ENCODE measurements at places on chromosomes 7 and 10.

GRCh38 chr10:117860823-117861222 lies 185.9 kb downstream of the RAB11FIP2 start:
- DNase-seq = no peak

DNA sequence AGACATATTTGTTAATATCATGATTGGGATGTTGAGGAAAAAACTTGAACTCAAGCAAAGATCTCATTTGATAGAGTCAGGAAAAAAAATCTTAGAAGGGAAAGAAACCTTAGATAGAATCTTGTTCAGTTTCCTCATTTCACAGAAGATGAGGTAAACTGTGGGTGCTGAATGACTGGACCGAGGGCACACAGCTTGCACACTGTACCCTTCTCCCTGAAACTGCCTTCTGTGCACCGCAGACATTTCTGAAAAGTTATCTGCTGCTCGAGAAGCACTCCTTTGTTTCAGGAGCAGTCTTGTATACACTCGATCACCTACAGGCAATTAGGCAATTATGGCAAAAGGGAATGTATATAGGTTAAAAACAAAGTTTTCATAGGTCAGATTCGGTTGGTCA lies 167.4 kb downstream of the SKAP2 start:
- no peak for DNase-seq

- DNase-seq = no peak
These were observed 42.7 kb downstream of the LAMB1 start for GRCh38 chr7:107960272-107960671.

GRCh38 chr10:96645191-96645721 lies 58.4 kb upstream of the TM9SF3 start:
- DNase-seq = no peak

- DNase-seq = no peak
These were observed 161.6 kb upstream of the PRSS1 start for GRCh38 chr7:142587578-142588191.

DNA sequence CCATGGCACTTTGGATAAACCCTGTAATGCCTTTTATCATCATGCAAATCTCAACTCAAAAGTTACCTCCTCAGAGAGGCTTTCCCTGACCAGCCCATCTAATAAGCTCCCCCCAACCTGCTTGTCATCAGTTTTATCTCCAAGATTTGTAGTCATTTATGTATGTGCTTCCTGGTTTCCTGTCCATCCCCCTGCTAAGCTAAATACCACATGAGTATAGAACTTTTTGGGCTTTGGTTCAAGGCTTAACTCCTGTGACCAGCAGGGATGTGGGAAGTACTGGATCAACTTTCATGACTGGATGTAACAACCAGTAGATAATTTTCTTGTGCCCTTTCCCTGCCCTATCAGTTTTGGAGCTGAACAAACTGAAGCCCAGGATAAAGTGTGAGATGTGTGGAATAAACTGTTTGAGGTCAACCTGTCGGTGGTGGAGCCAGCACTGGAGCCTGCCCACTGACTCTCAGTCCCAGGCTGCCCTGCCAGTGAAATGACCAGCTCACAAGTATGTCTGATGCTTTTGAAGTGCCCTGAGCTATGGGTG lies 148.6 kb downstream of the CYP26A1 start:
- no peak for DNase-seq

DNA sequence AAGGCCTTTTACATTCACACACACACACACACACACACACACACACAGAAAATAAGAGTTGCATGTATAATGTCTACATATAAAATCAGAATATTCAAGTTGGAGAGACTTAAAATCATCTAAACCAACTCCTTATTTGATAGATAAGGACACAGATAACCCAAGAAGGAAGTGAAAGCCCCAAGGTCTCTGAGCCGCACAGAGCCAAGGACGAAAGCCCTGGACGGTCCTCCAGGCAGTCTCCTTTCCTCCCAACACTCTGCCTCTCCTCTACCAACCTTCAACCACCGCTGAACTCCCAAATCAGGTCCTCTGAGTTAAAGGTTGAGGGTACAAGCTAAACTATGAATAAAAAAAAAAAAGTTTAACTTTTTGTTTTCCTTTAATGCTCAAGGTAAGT lies 28.2 kb downstream of the UBE2H start:
- DNase-seq = no peak

DNA sequence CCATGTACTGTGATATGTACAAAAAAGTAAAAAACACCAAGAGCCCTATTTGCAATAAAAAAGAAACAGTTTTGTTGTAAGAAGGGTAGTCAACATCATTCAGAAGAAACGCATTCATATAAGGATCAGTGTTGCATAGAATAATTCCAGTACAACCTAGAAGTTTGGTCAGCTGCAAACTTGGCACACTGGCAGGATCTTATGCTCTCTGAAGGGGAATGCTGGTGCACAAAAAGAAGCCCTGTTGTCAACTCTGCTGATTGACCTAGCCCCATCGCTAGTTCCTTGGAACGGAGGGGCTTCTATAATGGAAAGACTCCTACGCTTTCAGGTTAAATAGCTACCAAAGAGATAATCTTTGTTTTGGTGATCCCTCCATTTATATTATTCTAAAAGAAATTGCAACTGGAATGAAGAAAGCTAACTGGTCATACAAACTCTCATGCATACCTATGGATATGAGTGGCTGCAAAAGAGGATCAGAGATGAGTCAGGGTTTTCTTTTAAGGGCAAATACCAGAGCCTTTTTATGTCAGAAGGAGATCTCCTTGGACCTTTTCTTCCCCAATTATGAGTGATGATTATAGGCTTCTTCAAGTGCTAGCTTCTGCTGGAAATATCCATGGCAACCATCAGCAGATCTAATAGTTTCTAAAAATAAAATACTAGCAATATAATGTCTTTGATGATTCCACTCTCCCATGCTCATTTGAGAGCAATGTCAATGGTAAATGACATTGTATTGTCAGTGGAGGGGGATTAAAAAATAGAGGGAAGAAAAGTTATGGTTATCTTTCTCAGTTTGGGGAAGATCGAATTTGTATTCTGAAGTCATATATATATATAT lies 312.4 kb upstream of the CACNA2D1 start:
- DNase-seq = no peak

DNA sequence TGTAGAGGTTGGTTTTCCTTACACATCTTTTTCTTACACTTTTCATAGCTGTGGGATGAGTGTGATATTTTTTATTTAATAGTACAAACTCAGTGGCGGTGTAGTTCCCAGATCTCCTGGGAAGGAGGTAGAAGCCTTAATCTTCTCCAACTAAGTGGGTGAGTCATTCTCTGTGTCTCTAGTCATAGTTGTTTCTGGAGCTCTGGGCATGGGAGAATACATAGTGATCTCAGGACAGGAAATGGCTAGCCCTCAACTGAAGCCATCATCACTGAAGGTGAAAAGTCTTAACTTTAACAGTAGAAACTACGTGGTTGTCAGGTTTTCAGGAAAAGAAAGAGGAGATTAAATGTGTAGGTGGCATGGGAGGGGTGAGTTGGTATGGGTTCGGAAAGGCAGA lies 319.4 kb upstream of the FZD8 start:
- no peak for DNase-seq

DNA sequence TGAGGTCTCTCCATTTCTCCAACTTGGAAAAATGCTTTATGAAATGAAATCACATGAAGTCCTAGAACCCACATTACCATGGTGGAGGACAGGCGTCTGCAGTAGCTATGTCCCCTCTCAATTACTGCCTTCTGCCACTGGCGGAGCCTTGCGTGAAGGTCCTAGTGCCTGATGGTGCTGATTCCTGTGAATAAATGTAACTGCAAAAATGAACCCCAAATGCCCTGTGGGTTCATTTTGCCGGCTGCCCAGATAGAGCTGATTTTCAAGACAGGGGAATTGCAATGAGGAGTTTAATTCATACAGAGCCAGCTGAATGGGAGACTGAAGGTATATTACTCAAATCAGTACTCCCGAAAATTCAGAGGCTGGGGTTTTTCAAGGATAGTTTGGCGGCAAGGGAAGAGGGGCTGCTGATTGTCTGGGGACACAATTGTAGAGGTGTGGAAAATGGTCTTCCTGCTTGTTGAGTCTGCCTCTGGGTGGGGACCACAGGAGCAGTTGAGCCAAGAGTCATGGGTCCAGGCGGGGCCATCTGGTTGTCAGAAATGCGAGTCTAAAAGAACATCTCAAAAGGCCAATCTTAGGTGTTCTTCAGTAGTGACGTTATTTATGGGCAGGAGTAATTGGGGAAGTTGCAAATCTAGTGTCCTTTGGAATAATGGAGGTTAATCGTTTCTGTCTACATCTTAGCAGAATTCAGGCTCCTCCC lies 13.5 kb downstream of the PRF1 start:
- no peak for DNase-seq

DNA sequence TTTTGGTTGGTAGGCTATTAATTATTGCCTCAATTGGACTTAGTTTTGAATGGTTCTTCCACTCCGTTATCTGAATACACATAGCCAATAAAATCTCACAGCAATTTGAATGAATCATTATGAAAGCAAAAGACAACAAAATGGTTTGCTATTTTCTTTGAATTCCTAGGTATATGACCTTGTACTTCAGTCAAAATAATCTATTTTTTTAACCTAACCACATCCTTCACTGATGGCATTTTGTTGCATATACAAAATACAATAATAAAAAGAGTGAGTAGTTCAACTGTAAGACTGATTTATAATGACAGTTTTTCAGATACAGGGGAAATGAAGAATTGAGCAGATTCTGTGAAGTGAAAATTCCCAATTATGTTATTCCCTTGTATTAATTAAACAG lies 433.1 kb downstream of the HTR7 start:
- DNase-seq = no peak

DNA sequence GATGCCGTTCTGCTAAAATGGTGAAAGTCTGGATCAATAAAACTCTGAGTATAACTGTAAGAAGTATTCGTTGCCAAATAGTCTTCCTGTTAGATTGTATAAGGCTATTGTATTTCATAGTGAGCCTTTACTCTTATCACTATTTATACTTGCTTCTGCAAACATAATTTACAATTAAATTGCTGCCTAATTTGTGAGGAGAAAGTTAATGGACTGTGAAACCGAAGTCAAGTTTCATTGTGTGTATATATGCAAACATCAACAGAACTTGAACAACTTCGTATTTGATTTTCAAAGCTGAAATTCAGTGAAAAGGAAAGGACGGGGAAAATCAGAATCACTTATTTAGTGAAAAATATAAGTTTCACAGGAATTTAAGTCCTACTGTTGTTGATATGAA lies 135.9 kb upstream of the CCDC6 start:
- DNase-seq = no peak

DNA sequence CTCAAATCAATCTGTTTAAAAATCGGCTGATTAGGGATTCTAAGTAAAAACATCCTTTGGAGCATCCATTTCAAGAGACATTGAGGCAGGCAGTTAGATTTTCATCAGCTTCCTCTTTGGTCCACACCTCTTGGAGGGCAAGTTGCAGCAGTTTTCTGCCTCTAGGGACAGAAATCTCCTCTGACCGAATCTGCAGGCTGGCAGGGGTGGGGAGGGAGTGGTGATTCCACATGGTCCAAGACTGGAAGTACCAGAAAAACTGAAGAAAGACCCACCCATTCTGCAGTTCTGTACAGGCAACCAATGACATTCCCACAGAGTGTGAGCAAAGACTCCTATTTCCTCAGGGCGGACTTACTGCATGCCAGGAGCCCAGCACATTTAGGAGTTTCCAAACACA lies 29.0 kb downstream of the FGFBP3 start:
- no peak for DNase-seq

DNA sequence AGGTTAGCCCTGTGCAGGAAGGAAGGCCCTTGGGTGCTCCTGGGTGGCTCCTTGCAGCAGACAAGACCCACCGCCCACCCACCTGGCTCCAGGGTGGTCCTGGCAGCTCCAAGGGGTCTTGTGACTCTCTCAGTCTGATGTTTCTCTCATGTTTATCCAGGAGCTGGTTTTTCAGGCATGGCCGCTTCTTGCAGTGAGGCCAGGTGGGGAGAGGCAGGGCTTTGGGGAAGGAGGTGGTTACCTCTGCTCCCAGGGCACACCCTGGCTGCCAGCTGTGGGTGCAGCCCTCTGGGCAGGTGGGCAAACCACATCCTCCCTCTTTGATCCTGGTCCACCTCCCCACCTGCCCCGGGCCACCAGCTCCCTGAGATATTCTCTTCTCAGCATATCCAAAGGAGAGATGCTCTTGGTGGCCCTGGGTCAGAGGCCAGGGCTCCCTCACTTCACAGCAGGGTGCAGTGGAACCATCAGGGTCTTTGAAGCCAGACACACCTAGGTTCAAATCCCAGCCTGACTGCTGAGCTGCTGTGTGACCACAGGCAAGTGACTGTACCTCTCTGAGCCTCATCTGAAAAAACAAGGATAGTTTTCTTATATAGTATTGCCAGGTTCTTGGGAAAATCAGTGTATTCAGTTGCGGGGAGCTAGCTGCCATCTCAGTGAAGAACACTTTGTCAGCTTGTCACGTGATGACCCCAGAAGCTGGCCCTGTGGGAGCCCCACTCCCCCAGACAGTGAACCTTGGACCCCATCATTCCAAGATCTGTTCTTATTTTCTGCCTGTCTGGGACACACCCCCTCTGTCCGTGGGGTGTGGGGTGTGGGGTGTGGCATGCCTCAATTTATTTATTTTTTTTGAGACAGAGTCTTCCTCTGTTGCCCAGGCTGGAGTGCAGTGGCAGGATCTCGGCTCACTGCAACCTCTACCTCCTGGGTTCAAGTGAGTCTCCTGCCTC lies 11.5 kb downstream of the GTF2IRD1 start:
- DNase-seq = no peak

DNA sequence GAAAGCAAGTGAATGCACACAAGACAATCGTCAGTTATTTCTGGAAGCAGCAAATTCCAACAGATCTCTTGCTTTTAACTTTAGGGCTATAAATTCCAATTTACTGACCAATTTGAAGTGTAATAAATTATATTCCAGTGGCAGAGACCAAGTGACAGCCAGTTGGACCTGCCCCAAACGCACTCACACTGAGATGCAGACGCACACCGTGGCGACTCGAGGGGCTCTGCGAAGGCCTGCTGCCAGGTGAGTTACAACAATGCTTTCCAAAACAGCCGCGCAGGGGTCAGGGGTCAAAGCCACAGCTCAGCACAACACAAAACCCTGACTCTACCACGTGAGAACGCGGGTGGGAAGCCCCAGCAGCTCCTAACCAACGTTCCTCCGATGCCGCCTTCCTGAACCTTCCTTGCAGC lies 97.4 kb downstream of the ZRANB1 start:
- DNase-seq = no peak

- peak; percentile 50 for DNase-seq
These were observed 24.2 kb downstream of the TACR2 start for GRCh38 chr10:69392481-69393000.

- DNase-seq = no peak
These were observed 9.4 kb downstream of the ACSL5 start for GRCh38 chr10:112383325-112383724.

GRCh38 chr10:78351283-78351682 lies 317.6 kb downstream of the RPS24 start:
- no peak for DNase-seq

- DNase-seq = no peak
These were observed 50.5 kb downstream of the MRPL32 start for GRCh38 chr7:42982604-42983115.

- no peak for DNase-seq
These were observed 12.2 kb downstream of the CLRN3 start for GRCh38 chr10:127880557-127880956.

- DNase-seq = no peak
These were observed 96.2 kb downstream of the C10orf105 start for GRCh38 chr10:71623098-71623985.
